WERI-Rb-1 (cell line): ENCODE measurements at places on chromosomes 5 and 9.

GRCh38 chr9:127196826-127197145 lies 67.8 kb upstream of the GARNL3 start:
- no peak for DNase-seq

DNA sequence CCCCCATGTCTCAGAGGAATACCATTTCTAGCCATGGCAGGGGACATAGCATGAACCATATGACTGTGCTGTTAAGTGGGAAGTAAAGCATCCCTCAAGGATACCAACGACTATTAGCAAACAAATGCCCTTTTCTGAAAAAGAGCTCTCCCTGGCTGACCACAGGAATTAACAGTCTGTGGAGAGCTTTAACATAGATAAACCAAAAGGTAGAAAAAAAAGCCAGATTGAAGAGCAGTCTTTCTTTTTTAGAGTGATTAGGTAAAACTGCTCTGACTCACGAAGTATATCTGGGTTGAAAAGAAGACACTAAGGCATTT lies 532.7 kb upstream of the DMAC1 start:
- DNase-seq, result no peak

GRCh38 chr5:167819406-167819805 lies 472.0 kb upstream of the WWC1 start:
- DNase-seq, result no peak

GRCh38 chr5:142356349-142356715 lies 31.5 kb upstream of the SPRY4 start:
- no peak for DNase-seq

- DNase-seq, result no peak
Observed at GRCh38 chr5:108801301-108801700, 53.6 kb downstream of the FER start.

DNA sequence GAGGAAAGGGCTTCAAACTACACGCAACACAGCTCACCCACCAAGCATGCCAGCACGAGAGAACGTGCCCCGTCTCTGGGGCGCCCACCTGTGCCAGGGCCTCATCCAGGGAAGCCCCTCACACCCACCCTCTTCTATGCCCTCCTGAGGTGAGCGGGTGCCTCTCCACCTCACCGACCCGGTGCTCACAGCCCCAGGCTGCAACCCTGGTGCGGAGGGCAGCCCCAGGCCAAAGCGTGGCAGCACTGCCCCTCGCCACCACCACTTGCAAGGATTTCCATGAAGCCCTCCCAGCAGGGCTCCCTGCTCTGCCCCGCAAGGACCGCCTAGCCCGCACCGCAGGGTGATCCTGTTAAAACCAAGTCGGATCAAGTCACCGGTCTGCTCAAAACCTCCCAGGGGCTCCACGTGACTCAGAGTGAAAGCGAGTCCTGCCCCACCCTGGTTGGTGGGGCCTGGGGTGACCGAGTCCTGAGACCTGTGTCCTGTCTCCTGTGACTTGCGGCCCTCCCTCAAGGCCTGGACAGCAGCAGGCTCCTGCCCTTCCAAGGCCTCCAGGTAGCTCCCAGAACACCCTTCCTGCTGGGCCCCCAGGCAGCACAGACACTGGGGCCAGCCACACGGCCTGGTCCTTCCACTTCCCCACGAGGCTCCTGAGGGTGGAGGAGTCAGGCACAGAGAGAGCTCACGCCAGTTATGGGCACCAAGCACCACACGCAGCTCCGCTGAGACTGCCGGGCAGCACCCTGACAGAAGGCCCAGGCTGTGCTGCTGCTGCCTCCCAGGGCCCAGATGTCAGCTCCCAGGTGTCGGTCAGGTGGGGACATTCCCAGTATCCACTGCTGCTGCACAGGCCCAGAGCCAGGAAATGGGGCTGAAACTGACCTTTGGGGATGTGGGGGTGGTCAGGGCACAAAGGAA lies 12.7 kb downstream of the BRD3 start:
- DNase-seq, result no peak
